WTC11 (cell line): ENCODE measurements at places on chromosomes 12 and 14. TPM values are rescaled to one million over a fixed set of nuclear protein-coding genes. Genes with fewer than 3 reads are reported as not detected.
A peak's percentile ranks its signal among the peaks of the same experiment; 100 is the strongest.

DNA sequence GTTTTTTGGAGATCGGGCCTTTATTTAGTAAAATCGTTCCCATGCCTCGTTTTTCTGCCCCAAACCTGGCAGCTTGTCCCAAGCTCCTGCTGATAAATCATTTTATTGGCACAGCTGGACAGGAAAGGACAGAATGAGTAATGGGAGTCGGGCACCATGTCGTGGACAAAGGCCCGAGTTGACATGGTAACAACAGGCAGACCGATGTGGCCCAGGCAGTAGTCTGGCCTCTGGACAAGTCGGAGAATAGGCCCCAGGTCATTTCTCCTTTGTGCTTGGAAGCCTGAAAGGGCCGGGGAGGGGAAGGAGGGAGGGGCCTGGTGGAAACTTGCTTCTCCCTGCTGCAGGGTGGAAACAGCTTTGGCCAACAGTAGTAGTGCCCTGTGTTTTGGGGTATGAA lies 234.9 kb downstream of the SUDS3 start:
- H3K27ac ChIP-seq, result no peak overlapping the region
- peaks cover 24% of the 10 kb centered on the region for H3K36me3 ChIP-seq
- DNase-seq, result peak; percentile 16
- peaks cover 4% of the 10 kb centered on the region; the same call in 1 of the 2 replicates for H3K27me3 ChIP-seq

GRCh38 chr12:45377815-45378214 lies 161.9 kb downstream of the ANO6 start:
- DNase-seq, result no peak
- H3K27me3 ChIP-seq, result no peaks in the 10 kb centered on the region
- peaks cover 25% of the 10 kb centered on the region for H3K36me3 ChIP-seq
- no peak overlapping the region for H3K27ac ChIP-seq
- H3K4me1 ChIP-seq, result no peaks in the 10 kb centered on the region

DNA sequence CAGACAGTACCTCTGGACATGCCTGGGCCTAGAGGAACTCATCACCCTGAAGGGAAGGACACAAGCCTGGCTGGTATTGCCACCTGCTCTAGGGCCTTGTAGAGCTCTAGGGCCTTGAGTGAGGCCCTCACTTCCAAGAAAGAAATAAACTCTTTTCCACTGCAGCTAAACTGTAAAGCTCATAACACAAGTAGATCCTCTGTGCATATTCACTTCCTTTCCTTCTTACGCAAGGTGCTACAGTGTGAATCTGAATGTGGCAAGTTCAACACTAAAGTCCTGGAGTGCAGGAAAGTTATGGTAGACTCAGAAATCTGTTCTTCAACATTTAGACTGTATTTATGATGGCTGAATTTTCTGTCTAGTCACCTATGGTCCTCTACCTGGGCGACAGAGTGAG lies 14.5 kb downstream of the RNASE3 start:
- no peak overlapping the region for H3K4me3 ChIP-seq
- H3K4me1 ChIP-seq, result peaks cover 9% of the 10 kb centered on the region
- DNase-seq, result no peak
- no peak overlapping the region for H3K27ac ChIP-seq
- H3K27me3 ChIP-seq, result peaks cover 3% of the 10 kb centered on the region; the same call in 1 of the 2 replicates

DNA sequence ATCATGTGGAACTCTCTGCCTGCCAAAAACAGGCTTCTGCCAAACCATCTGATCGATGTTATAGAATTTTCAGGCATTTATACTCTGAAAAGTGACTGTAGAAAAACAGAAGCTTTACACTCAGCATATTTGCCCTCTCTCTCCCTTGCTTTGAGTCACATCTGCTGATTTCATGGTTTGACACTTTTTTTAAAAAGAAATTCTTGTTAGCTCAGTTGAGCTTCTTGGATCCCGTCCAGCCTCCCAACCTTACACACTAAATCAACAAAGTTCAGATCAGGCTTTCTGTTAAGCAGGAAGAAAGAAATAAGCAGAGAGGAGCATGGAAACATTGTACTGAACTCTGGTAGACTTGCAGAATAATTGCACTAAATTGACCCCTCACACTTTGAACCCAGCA lies 193.6 kb upstream of the SEL1L start:
- no peaks in the 10 kb centered on the region for H3K27me3 ChIP-seq
- DNase-seq, result no peak
- H3K27ac ChIP-seq, result no peak overlapping the region
- H3K4me1 ChIP-seq, result no peaks in the 10 kb centered on the region

The TPPP2 gene
- total RNA-seq, result 0.35 to 0.60 TPM in 2 of 3 replicates, not detected in the other

DNA sequence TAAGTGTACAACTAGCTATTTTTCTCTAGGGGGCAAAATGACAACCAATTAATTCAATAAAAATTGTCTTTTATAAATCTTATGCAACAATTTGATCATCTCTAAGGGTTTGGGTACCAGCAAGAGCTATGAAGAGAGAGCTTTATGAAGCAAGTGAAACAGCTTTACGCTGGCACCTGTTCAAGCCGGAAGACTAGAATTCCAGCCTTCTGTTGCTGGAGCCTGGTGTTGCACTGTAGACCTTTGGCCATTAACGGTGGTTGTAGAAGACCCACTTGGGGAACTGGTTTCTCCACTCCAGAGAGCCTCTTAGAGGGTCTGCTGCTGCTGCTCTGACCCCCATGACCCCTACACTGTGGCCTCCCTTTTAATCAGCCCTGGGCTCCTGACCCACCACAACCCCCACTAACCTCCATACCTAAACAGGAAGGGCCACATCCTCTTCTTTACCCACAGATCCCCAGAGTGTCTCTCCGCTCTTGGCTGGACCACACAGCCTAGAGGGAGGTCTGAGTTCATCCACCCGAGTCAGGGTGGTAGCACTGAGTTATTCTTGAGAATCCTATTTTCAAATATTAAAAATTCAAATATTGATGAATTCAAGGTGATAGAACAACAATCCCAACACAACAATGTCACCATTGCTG lies 54.6 kb upstream of the STON2 start:
- H3K36me3 ChIP-seq, result no peaks in the 10 kb centered on the region
- H3K4me3 ChIP-seq, result no peak overlapping the region
- peaks cover 19% of the 10 kb centered on the region for H3K4me1 ChIP-seq

DNA sequence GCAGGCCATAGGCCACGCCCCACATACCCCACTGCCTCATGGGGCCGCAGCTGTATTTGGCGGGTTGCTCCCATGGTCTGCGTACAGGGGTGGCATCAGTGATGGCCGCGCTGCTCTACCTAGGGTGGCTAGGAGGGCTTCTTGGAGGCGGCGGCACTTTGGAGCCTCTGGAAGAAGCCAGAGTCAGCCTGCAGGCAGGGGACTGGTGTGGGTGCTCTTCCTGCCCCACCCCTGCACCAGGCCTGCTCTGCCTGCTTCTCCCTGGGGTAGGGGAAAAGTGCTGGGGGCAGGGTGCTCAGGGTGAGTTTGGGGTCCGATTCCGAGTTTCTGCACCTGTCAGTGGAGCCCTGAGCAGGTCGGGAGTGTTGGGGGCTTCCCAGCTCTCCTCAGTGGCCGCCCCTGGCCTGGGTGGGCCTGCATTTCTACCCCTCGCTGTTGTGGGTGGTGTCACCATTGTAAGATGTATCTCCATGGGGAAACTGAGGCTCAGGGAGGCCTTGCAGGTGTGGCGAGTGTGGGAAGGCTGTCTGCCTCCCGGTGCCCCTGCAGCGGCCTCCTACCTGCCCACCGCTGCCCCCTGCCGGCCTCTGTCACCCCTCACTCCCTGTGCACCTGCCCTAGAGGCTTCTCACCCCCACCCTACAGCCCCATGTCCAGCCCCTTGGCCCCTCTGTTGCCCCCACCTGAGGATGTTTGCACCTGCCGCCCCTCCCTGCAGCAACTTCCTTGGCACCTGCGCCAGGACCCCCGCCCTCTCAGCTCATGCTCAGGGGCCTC lies 5.5 kb downstream of the CEP170B start:
- H3K27ac ChIP-seq, result no peak overlapping the region
- DNase-seq, result peak; percentile 70
- no peaks in the 10 kb centered on the region for H3K36me3 ChIP-seq
- H3K4me3 ChIP-seq, result no peak overlapping the region
- H3K4me1 ChIP-seq, result peaks cover 21% of the 10 kb centered on the region

The OVCH1 gene
- 0.04 to 0.25 TPM in 2 of 3 replicates, not detected in the other for total RNA-seq

The RTL1 gene
- total RNA-seq, result 0.05 to 0.07 TPM in 2 of 3 replicates, not detected in the other

GRCh38 chr14:32100175-32100574 lies 23.1 kb downstream of the ARHGAP5 start:
- H3K36me3 ChIP-seq, result no peaks in the 10 kb centered on the region
- no peaks in the 10 kb centered on the region for H3K27me3 ChIP-seq

GRCh38 chr14:62956413-62956812 lies 88.8 kb downstream of the KCNH5 start:
- no peaks in the 10 kb centered on the region for H3K27me3 ChIP-seq
- no peak overlapping the region for H3K27ac ChIP-seq
- H3K36me3 ChIP-seq, result peaks cover 3% of the 10 kb centered on the region
- no peaks in the 10 kb centered on the region for H3K4me1 ChIP-seq

GRCh38 chr14:21215879-21216251 lies 53.4 kb downstream of the HNRNPC start:
- peak overlapping the region; percentile 79 for H3K27ac ChIP-seq
- H3K36me3 ChIP-seq, result peaks cover 78% of the 10 kb centered on the region
- DNase-seq, result no peak
- no peak overlapping the region for H3K4me3 ChIP-seq

- no peak for DNase-seq
- H3K36me3 ChIP-seq, result no peaks in the 10 kb centered on the region
- H3K4me3 ChIP-seq, result no peak overlapping the region
- H3K27me3 ChIP-seq, result no peaks in the 10 kb centered on the region
These were observed 42.6 kb downstream of the ACTN1 start for GRCh38 chr14:68936476-68936875.

The REM2 gene
- total RNA-seq, result 1.1 to 1.5 TPM (median 1.5 TPM) in 3 replicates

GRCh38 chr12:52513736-52514135 lies 6.5 kb downstream of the KRT5 start:
- H3K4me3 ChIP-seq, result no peak overlapping the region
- H3K36me3 ChIP-seq, result peaks cover 5% of the 10 kb centered on the region; the same call in 1 of the 2 replicates
- H3K27ac ChIP-seq, result no peak overlapping the region
- no peak for DNase-seq
- H3K4me1 ChIP-seq, result no peaks in the 10 kb centered on the region

DNA sequence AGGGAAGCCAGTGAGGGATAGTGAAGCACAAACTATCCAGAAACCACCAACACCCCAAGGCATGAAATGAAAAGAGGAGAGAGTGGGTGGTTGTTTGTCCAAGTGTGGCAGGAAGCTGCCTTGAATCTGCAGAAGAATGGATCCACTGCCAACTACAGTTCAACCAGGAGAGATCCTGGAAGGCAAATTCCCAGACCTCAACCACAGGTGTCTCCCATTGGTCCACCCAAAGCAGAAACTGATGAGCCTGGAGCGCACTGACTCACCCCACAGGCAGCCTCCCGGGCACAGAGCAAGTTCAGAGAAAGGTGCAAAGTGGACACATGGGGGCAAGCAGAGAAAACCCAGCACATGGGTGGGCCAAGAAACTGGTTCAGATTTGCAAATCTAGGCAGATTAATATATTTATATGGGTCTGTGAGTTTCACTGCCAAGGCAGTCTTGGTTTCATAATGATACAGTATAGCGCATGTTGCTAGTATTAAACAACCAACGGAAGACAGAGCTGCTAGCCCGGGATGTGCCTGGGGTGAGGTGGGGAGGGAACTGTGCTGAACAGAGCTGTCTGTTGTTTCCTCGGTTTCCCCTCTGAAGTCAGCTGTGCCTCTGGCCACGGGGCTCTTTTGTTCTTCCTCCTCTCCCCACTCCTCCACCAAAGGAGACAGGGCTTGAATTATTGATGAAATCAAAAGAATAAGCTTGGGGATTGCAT lies 416.2 kb upstream of the CCDC196 start:
- H3K4me3 ChIP-seq, result no peak overlapping the region
- H3K4me1 ChIP-seq, result peaks cover 24% of the 10 kb centered on the region
- H3K27me3 ChIP-seq, result no peaks in the 10 kb centered on the region
- no peak for DNase-seq
- H3K27ac ChIP-seq, result no peak overlapping the region
- H3K36me3 ChIP-seq, result no peaks in the 10 kb centered on the region

DNA sequence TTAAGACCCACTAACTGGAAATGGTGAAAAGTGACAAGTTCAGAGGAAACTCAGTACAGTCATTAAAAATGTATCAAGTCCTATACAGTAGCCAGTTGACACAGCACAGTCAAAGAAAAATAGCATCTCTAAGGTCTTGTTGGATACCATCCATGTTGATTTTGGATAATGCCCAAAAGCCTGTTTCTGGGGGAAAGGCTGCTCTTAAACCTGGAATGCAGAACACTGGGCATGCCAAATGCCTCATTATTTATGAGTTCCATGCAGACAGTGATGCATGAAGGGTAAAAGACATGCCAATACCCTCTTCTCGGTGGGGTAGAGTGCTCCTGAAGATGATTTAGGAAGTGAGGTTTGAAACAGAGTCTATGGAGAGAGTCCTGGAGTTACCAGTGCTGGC lies 29.6 kb downstream of the KCNK13 start:
- peaks cover 7% of the 10 kb centered on the region for H3K36me3 ChIP-seq
- DNase-seq, result no peak
- H3K27ac ChIP-seq, result no peak overlapping the region
- peaks cover 10% of the 10 kb centered on the region for H3K27me3 ChIP-seq

The PRPF40B gene
- 38.0 to 46.0 TPM (median 40.5 TPM) in 3 replicates for total RNA-seq

GRCh38 chr12:94844452-94844851 lies 159.0 kb downstream of the NDUFA12 start:
- H3K27me3 ChIP-seq, result no peaks in the 10 kb centered on the region
- no peak overlapping the region for H3K27ac ChIP-seq
- H3K4me3 ChIP-seq, result no peak overlapping the region
- peaks cover 10% of the 10 kb centered on the region for H3K4me1 ChIP-seq
- no peaks in the 10 kb centered on the region for H3K36me3 ChIP-seq

The CAPZA3 gene
- total RNA-seq, result not detected in 3 replicates

DNA sequence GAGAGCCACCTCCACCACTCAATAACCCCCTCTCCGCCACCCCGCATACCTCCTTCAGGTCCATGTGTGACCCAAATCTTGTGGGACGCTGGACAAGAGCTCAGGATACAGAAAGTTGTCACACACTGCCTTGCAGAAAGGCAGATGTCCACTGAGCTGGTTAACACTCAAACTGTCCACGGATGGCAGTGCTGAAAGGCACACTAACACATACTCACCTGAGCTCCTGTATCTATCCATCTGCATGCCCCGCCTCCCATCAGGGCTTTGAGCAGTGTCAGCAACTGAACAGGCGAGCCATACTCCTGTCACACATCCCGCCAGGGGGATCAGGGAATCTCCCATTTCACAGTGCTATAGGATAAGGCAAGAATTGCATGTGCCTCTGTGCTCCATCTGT lies 642.0 kb downstream of the GALC start:
- no peak overlapping the region for H3K27ac ChIP-seq
- no peaks in the 10 kb centered on the region for H3K27me3 ChIP-seq
- no peak overlapping the region for H3K4me3 ChIP-seq
- DNase-seq, result peak; percentile 25
- H3K36me3 ChIP-seq, result peaks cover 1% of the 10 kb centered on the region; the same call in 1 of the 2 replicates

DNA sequence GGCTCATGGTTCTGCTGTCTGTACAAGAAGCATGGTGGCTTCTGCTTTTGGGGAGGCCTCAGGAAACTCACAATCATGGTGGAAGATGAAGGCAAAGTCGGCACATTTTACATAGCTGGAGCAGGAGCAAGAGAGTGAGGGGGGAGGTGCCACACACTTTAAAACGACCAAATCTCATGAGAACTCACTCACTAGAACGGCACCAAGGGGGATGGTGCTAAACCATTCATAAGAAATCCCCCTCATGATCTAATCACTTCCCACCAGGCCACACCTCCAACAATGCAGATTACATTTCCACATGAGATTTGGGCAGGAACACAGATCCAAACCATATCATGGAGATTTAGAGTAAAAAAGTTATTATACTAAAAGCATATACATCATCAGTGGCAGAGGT lies 13.6 kb upstream of the LEMD3 start:
- peaks cover 38% of the 10 kb centered on the region for H3K27me3 ChIP-seq
- H3K27ac ChIP-seq, result no peak overlapping the region
- DNase-seq, result no peak
- peaks cover 13% of the 10 kb centered on the region for H3K4me1 ChIP-seq

- H3K36me3 ChIP-seq, result no peaks in the 10 kb centered on the region
- H3K27ac ChIP-seq, result 0 out of 2 replicates have a peak overlapping the region, but pooled peaks have one; percentile 12
- no peaks in the 10 kb centered on the region for H3K27me3 ChIP-seq
These were observed 80.4 kb upstream of the SINHCAF start for GRCh38 chr12:31406345-31406744.

The TEAD4 gene
- 75.8 to 96.8 TPM (median 78.2 TPM) in 3 replicates for total RNA-seq
